ENCODE measurements at places on chromosomes 11 and 22.

GRCh38 chr11:46597609-46598219 lies 3.9 kb upstream of the AMBRA1 start:
- DNase-seq, result no peak

DNA sequence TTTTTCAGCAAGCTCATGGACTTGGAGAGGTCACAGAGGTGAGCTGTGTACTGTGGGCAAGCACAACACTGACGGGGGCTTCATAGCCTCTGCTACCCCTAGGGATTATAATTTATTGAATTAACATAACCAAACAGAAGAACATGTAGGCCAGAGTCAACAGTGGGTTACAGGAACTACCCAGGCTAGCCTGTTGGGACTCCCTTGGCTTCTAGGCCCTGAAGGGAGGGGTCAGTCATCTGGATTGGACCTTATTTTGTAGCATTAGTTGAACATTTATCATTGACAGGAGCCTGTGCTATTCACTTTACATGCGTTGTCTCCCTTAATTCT lies 56.9 kb downstream of the KREMEN1 start:
- DNase-seq, result no peak

GRCh38 chr11:98068251-98068650 lies 952.5 kb upstream of the CNTN5 start:
- no peak for DNase-seq

- peak; percentile 45 for DNase-seq
Measured at GRCh38 chr11:19316434-19316833, 75.7 kb upstream of the E2F8 start.

DNA sequence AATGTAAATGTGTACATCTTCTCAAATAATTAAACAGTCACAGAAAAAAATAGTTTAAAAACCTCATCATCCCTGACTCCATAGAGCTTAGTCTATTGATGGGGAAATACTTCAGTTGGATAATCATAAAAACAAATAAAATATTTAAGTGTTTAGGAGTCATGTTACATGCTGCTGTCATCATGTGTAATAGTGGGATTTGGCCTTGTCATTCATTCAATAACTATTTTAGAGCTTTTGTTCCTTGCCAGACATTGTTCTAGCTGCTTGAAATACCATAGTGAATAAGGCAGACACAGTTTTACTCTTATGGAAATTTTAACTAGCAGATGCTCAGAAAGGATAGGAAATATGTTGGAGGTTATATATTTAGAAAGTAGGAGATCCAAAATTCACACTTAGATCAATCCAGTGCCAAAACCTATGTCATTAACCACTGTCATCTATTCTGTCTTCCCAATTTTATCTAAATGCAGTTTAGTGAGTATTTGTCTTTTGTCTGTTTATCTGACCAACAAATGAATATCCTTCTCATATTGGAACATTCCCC lies 324.7 kb downstream of the CASP12 start:
- DNase-seq, result no peak

DNA sequence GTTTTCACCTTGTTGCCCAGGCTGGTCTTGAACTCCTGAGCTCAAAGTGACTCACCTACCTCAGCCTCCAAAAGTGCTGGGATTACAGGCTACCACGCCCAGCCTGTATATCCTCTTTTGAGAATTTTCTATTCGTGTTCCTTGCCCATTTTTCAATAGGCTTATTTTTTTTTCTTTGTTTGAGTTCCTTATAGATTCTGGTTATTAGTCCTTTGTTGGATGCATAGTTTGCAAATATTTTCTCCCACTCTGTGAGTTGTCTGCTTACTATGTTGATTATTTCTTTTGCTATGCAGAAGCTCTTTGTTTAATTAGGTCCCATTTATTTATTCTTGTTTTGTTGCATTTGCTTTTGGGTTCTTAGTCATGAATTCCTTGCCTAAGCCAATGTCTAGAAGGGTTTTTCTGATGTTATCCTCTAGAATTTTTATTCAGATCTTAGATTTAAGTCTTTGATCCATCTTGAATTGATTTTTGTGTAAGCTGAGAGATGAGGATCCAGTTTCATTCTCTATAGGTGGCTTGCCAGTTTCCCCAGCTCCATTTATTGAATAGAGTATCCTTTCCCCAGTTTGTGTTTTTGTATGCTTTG lies 17.7 kb upstream of the ZBED5 start:
- DNase-seq, result no peak

DNA sequence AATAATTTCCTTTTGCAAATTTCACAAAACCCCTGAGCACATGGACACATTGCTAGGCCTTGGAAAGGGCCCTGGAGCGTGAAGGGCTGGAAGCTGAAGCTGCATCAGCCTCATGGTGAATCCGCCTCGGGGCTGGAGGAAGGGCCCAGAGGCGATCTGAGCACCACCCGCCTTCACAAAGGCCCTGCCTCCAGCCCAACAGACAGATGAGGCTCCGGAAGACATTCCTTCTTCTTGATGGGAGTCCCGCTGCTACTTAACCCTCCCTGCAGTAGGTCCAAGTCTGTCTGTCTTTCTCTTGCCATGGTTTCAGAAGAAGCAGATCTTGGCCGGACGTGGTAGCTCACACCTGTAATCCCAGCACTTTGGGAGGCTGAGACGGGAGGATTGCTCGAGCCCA lies 16.5 kb downstream of the ARRB1 start:
- DNase-seq, result no peak

- no peak for DNase-seq
Measured at GRCh38 chr11:69290806-69291205, 3.1 kb upstream of the MYEOV start.

DNA sequence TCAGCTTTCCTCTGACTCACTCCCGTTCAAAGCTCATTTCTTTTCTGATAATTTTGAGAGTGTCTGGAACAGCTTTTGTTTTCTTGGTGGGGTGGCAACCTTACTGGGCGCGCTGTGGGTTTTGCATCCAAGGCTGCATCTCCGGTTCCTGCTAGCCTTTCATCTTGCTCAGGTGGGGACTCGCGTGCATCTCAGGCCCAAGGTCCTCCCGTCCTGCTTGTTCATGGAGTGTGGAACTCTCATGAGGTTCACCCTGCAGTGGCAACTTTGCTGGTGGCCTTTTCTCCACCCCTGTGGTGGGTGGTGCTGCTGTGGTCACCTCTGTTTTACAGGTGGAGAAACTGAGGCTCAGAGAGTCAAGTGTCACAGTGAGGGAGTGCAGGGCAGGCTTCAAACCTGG lies 25.6 kb downstream of the MCM5 start:
- DNase-seq, result no peak

- no peak for DNase-seq
Measured at GRCh38 chr11:100182927-100183326, 504.2 kb upstream of the ARHGAP42 start.

DNA sequence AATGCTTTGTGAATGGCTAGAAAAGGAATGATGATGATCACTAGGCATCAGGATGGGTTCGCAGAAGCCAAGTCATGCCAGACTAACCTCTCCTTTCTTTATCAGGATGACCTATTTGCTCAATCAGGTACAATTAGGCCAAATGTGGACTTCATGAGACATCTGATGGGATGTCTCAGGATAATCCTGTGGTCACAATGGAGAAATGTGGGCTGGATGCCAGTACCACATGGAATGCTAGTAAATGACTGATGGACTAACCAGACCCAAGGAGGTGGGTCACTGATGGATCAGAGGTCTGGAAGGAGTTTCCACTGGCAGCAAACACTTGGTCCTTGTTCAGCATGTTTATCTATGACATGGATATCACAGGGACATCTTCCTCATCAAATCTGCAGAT lies 94.8 kb upstream of the PHOX2A start:
- peak; percentile 17 for DNase-seq

DNA sequence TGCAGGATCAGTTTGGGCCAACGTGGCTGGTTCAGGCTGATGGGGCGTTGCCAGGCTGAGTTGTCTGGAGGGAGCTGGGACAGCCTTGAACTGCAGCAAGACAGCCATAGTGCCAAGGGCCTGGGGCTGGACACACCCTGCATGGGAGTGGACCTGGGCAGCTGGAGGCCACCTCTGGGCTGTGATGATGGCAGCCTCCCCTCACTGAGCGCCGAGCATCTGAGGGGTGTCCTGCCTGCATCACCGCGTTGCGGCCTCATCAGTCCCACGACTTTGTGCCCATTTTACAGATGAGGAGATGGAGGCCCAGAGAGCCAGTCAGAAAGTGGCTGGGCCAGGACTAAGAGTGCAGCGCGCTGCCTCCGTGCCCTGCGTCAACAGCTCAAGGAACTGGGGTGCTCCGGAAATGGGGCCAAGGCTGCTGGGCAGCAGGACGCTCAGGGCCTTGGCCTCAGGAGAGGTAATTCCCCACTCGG lies 590 bp upstream of the TSPO start:
- no peak for DNase-seq

DNA sequence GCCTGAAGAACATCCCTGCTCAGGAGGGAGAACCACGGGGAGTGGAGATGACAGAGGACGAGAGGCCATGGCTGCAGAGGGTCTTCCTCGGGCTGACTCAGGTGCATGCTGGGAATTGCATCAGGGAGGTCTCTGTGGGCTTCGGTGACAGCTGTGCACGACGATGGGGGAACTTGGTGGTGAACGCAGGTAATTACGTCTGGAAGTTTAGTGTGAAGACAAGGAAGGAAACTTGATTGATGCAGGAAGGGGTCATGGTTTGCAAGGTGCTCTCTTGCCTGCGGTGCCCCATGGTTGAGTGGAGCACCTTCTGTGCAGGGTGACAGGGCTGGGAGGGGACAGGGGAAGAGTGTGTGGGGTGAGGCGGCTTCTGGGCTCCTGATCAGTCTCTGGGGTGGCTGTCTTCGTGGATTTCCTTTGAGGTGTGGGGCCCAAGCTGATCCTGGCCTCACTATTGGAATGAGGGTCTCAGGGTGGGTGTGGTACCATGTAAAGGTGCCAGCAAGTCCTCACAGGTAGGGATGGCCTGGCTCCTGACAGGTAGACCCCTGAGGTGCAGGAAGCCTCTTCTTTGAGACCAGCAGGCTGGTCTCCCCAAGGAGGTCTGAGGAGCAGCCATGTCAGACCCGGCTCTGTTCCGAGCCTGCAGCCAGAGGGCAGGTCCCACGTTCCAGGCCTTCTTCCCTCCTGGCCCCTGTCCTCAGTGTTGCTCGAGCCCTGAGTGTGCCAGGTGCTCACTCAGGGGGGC lies 1020.1 kb downstream of the TBC1D22A start:
- DNase-seq, result peak; percentile 6

- DNase-seq, result no peak
Measured at GRCh38 chr11:93655047-93655446, 6.4 kb upstream of the CEP295 start.

- peak; percentile 91 for DNase-seq
Measured at GRCh38 chr11:27698872-27699241, 1.4 kb downstream of the BDNF start.

- DNase-seq, result no peak
Measured at GRCh38 chr22:42156598-42156997, 26.0 kb upstream of the CYP2D6 start.

DNA sequence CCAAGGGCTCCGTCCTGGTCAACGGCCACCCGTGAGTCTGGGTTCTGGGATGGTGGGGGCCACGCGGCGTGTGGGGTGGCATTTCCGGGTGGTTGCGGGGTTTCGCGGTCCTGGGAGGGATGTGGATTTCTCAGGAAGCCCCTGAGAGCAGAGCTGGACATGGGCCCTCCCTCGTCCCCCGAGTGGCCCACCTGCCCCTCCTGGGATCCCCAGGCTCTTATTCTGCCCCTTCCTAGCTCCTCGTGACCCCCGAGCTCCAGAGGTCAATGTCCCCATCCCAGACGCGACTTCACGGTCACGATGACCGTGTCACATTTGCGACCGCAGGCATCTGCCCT lies 4.4 kb downstream of the MUC5AC start:
- DNase-seq, result no peak

DNA sequence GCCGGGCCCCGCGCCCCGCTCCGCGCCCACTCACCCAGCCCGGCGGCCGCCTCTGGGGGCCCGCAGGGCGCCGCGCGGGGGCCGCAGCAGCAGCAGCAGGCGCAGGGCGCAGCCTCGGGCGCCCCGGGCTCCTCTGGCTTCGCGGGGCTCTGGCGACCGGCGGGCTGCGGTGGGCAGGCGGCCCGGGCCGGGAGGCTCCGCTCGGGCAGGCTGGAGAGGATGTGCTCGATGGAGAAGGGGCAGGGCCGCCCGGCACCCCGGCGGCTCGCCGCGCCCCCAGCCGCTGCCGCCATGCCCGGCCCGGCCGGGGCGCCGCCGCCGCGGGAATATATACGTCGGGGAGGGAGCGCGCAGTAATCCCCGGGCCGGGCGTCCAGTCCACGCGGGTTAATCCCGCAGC lies at the start of gene GSC2:
TSS of gene GSC2 (minus strand) at position 302 of the 400 bp plus-strand sequence. CDS start at position 293, 9 bp downstream.
- no peak for DNase-seq

DNA sequence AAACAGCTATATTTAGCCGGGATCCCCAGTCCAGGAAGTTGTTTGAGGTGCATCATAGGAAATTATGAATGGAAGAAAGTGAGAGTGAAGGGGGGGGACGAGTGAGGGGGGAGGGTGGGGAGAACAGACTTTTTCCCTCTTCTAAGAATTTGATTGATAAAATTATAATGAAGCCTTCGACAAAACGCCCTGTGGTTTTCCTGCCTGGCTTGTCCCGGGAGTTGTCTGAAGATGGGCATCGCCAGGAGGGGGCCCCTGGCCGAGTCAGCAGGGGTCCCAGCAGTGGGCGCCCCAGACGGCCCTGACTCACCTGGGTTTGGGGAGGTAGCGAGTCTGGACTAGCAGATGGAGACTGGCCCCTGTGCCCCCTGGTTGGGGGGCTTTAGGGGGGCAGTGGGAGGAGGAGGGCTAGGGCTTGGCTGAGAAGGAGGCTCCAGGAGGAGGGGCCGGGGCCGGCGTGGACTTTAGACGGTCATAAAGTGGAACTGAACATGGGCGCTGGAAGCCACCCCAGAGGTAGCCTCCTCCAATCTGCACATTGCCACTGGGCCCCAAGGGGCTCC lies 336 bp upstream of the LIF start:
- peak; percentile 62 for DNase-seq

DNA sequence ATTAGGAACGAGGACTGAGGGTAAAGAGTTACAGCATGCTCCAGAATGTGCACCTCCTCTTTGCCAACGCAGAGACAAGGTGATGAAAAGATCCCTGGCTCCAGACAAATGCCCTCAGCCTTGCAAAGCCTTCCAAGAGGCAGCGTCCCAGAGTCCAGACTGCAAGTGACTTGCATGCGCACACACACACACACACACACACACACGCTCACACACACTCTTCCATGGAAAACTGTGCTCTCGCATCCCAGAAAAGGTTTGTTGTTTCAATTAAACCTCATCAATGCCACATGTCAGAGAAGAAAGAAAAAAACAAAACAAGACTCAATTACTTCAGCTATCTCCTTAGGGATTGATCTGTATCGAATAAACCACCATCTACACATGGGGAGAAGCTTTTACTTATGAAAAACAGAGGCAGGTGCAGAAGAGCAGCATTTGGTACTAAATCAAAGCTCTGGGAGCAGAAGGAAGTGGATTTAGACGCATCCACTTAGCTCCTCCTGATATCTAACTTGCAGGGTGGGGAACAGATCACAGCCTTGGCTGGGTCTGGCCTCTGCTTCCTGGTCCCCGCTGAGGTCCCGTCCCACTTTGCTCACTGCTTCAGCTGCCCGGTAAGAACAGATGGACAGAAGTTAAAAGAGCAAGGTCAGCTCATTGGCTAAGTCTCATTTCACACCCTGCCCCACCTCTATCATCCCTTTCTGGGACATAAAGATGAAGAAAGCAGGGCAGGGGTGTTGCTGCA lies 249.8 kb upstream of the BLID start:
- peak; percentile 40 for DNase-seq

GRCh38 chr11:64967375-64967774 lies 4.5 kb downstream of the MAJIN start:
- no peak for DNase-seq

GRCh38 chr11:100612766-100613165 lies 74.3 kb upstream of the ARHGAP42 start:
- no peak for DNase-seq

GRCh38 chr11:116611998-116612620 lies 160.7 kb downstream of the BUD13 start:
- DNase-seq, result no peak
